ENCODE measurements at places on chromosomes 3 and 15.
A peak's percentile ranks its signal among the peaks of the same experiment; 100 is the strongest.

DNA sequence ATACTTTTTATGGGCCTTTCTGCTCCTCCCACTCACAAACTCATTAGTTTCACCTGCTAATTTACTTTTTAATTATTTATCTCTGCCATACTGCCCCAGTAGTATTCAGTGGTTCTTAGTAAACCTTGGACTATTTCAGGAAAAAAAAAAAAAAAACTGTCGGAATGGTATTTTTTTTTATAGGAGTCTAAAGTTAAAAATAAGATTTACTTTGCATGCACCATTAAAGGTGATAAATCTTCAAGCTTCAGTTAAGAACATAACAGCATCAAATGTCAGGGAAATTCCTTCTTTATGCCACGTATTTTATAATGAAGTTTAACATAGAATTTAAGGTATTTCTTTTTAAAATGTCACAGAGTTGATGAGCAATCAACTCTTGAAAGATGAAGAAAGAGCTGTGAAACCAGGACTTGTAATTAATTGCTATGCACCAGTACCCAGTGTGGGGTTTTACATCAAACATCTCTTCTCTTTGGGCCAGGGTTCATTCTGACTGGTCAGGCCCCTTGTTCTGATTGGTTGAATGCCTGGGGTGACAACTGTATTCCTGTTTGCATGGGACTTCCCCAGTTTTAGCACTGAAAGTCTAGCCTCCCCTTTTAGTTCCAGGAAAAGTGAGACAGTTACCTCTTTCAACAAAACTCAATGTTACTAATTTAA is 40.3 kb upstream of the PTPRG start:
- DNase-seq, result no peak

GRCh38 chr3:143184099-143184498 is 64.5 kb downstream of the CHST2 start:
- DNase-seq, result no peak

- no peak for DNase-seq
Observed at GRCh38 chr3:29291982-29292363, 11.1 kb downstream of the RBMS3 start.

- no peak for DNase-seq
Observed at GRCh38 chr3:129605922-129606635, 397 bp downstream of the PLXND1 start.

GRCh38 chr15:29612096-29612495 is 210.2 kb downstream of the TJP1 start:
- no peak for DNase-seq

DNA sequence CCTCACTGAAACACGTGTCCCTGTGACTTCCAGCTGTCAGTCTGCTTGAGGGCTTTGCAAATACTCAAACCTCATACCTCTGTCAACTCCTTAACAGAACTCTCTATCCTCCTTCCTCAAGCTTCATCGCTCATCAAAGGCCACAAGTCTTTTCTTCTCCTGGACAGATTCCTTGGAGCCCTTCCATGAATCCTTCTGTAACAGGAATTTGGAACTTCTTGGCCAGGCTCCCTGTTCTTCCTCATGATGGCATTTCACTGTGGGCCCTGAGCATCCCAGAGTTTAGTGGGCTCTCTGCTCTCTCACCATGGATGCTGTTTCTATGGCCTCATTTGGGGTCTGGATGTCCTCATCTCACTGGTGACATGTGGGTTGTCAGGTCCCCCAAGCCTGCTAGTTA is 105.0 kb upstream of the TLE3 start:
- DNase-seq, result no peak

DNA sequence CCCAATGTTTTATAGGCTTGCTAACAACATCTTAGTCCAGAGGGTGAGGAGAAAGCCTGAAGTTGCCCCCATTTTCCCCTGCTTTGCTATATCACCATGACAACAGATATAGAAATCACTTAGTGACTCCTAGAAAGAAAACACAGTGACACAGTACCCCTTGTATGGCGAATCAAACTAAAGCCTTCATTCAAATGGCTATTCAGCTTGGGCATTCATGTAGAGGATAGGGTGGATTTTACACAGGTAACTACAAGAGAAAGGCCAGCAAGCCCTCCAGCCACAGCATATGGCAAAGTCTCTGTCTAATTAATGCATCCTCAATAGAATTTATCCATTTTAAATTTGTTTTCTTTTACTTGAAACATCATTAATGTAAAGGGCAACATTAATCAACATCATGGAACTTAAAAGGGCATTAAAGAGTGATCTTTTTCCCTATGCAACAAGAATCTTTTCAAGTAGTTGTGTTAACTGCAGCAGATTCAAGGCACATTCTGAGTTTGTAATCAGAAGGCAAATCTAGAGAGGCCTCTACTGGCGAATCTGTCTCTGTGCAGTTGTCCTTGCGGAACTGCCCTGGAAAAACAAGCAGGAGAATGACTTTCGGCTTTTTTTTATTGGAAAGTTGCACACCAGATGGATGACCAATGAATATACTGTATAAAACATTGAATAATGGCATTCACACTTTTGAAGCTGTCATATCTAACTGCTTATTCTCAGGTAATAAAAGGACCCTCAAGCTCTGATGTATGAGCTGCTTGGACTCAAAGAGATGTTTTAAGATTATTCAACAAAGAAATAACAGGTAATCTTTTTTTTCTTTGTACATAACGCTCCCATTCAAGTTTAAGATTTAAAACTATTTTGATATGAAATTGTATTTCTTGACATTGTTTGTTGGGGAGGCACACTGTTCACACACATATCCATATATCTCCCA is 621.7 kb upstream of the AGTR1 start:
- no peak for DNase-seq

GRCh38 chr3:84904816-84905555 is 53.8 kb upstream of the CADM2 start:
- no peak for DNase-seq

DNA sequence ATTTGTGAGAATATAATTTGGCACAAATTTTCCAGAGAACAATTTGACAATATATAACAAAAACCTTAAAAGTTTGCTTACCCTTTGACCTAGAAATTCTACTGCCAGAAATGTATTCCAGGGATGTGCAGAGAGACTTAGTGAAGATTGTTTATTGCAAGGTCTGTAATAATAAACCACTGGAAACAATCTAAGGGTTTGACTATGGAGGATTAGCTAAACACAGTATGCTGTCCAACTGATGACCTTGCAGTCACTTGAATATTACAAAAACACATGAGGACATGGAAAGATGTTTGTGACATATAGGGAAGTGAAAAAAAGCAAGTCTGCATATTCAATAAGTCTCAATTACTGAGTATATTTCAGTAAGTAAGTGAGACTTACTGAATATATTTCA is 48.1 kb upstream of the CDV3 start:
- DNase-seq, result no peak

DNA sequence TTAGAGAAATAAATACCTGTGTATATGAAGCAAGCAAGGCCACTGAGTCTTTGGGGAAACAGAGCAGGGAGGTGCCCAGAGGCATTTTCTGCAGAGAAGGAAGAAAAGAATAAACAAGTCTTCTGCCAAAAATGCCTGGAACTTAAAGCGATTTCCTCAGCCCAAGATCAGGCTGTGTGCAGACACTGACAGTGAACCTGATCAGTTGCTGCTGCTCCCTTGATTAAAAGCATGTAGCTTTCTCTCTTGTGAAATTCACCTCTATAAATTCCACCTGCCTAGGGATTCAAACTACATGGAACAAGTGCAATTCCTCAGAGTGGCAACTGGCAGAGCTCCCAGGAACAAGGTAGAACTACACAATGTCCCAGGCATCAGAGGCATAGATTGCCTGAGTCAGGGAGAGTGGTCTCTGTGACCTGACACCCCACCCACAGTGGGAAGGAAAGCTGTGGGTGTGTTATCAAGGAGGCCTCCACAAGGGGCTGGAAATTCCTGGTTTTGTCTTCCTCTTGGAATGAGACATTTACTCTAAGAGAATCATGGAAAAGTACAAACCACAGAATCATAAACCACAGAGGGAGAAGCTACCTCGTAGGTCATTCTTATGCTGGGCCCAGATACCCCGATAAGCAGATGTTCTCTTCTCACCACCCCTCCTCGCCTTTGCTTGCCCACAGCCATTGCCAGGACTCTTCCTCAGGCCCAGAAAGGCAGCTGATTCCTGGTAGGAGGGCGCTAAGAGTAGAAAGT is 1.8 kb upstream of the ZBTB38 start:
- no peak for DNase-seq

GRCh38 chr15:66412220-66412619 is 25.5 kb downstream of the MAP2K1 start:
- no peak for DNase-seq

DNA sequence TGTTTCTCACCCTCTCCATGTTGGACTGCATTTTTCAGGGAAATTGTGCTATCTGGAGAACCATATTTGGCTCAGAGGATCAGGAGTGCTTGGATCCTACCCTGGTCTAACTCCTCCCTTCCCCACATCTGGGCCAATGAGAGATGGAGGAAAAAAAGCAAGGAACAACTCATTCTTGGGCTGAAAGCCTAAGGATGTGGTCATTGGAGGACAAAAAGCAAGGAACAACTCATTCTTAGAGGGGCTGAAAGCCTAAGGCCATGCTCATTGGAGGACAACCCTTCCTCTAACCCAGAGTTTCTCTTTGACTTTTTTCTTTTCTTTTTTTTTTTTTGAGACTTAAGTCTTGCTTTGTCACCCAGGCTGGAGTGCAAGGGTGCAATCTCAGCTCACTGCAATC is 48.6 kb upstream of the CHRNB4 start:
- no peak for DNase-seq

- no peak for DNase-seq
Observed at GRCh38 chr3:61780455-61781228, 219.3 kb downstream of the PTPRG start.

- DNase-seq, result peak; percentile 9
Observed at GRCh38 chr3:58492494-58492905, 604 bp downstream of the KCTD6 start.

DNA sequence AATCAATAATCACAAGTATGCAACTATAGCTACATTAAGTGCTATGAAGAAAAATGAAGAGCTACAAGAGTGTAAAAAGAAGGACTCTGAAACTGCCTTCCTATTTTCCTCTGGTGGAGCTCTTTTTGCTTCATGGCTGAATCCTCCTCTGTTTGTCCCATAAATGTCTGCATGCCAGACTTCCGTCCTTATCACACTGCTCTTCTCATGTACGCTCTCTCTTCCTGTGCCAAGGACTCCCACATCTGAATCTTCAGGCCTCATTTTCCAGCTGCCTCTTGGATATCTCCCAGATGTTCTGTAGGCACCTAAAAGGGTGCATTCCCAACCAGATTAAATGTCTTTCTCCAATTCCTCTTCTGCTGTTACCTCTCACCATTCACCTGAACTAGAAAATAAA is 123.7 kb downstream of the MECOM start:
- DNase-seq, result no peak

- DNase-seq, result no peak
Observed at GRCh38 chr3:118097660-118098059, 937.0 kb downstream of the IGSF11 start.

DNA sequence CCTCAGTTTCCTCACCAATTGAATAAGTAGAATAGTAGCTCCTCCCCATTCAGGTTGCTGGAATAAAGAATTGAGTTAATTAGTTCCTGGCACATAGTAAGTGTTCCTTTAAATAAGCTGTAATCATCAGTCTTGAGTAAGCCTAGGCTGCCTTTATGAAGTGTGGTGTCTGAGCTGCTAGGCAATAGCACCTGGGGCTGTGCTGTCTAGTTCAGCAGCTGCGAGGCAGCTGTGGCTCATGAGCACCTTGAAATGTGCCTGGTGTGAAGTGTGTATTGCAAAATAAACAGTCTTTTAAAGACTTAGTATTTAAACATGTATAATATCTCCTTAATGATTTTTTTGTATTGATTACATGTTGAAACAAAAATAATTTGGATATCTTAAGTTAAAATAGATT is 77.6 kb downstream of the TOP2B start:
- no peak for DNase-seq

- no peak for DNase-seq
Observed at GRCh38 chr3:134364061-134364935, 9.9 kb downstream of the AMOTL2 start.

DNA sequence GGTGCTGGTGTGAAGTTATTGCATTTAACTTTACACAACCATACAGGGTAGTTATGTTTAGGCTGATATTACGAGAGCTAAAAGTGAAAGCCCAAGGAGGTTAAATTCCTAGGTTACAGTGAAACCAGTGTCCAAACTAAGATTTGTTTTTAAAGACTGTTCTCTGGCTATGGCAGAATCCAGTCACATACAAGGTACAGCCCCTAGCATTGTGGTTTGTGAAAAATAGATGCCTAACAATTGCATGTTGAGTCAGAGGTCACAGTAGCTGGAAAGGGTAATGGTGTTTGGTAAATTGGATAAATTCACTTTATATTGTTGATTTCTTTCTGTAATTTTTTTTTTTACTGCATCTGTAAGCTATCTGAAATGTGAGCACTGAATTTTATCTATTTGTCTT is 614.6 kb upstream of the TBL1XR1 start:
- no peak for DNase-seq

- no peak for DNase-seq
Observed at GRCh38 chr3:123347205-123347604, 101.7 kb downstream of the ADCY5 start.

DNA sequence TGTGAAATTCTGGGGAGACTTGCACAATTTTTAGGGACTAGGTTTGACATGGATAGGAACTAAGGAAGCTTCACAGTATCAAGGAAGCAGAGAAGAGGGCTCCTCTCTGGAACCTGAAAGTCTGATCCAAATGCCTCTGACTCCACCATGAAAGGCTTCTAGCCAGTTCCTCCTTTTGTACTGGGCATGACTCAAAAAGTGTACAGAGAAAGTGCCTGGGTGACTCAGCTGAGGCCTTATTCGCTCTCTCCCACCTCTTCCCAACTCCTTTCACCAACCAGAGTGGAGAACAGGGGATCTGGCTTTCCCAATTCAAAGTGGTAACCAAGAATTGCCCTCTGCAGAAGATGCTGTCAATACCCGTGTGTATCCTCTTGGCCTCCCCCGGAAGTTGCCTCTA is 342.9 kb upstream of the PROK2 start:
- no peak for DNase-seq

DNA sequence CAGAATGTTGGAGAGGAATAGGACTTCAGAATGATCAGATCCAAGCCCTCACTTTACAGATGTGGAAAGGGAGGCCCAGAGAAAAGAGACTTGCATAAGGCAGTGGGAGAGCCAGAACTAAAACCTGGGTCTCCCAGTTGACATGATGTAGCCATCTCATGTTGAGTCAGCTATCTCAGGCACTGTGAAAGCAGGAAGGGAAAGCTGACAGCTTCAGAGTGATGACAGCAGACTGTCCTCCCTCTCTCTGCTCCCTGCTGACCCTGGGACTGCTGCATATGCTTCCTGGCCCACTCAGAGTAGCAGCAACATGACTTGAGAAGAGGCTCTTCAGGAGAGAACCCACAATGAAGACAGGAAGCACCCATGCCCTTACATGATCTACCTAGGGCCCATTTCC is 14.7 kb downstream of the FHIT start:
- DNase-seq, result no peak

GRCh38 chr3:42764561-42765295 is 8.3 kb downstream of the CCDC13 start:
- DNase-seq, result no peak

- no peak for DNase-seq
Observed at GRCh38 chr3:126961791-126962461, 21.0 kb upstream of the PLXNA1 start.

- DNase-seq, result no peak
Observed at GRCh38 chr3:28971156-28971555, 309.7 kb upstream of the RBMS3 start.
